Thoracic aorta (tissue), 2 donors: ENCODE measurements at places on chromosomes 16 and 17. TPM values are rescaled to one million over a fixed set of nuclear protein-coding genes. Genes with fewer than 3 reads are reported as not detected.

The TP53TG3D gene
- not detected for total RNA-seq

The INCA1 gene
- total RNA-seq = 1.2 TPM

The RHBDL1 gene
- total RNA-seq = 8.0 TPM

The SIRT7 gene
- total RNA-seq = 41.3 TPM

The ASPA gene
- 1.4 TPM for total RNA-seq

The C16orf96 gene
- not detected for total RNA-seq

The PRAC2 gene
- total RNA-seq = not detected

The CDH13 gene
- 280 TPM for total RNA-seq

The WFDC1 gene
- total RNA-seq = 4.6 TPM

The TLK2 gene
- 71.5 TPM for total RNA-seq

The C17orf113 gene
- total RNA-seq = 0.54 TPM

The SLC35B1 gene
- total RNA-seq = 30.9 TPM

The CD68 gene
- total RNA-seq = 133 TPM

The TBC1D26 gene
- total RNA-seq = not detected

The PPY gene
- not detected for total RNA-seq

The CFAP52 gene
- total RNA-seq = not detected

The ENPP7 gene
- total RNA-seq = not detected

The FOXL1 gene
- total RNA-seq = 52.8 TPM

The TEKT3 gene
- total RNA-seq = not detected

The MYH2 gene
- total RNA-seq = 11.9 TPM

The CLEC18A gene
- 21.9 TPM for total RNA-seq

The MIEF2 gene
- total RNA-seq = 31.7 TPM

The DNASE1L2 gene
- total RNA-seq = 2.3 TPM

The NGFR gene
- 22.5 TPM for total RNA-seq

The MPO gene
- total RNA-seq = not detected

The UTS2R gene
- not detected for total RNA-seq

The CTF1 gene
- 3.8 TPM for total RNA-seq

The PIGS gene
- 39.1 TPM for total RNA-seq

The UQCRC2 gene
- total RNA-seq = 122 TPM

The TMEM204 gene
- 125 TPM for total RNA-seq

The TEKT5 gene
- total RNA-seq = not detected

The TBC1D3I gene
- 0.63 TPM for total RNA-seq

The KRTAP4-3 gene
- not detected for total RNA-seq

The RPA1 gene
- 15.4 TPM for total RNA-seq

The CFDP1 gene
- total RNA-seq = 31.1 TPM

The TBC1D28 gene
- total RNA-seq = not detected
